Karpas-422 (cell line): ENCODE measurements at places on chromosomes 2 and 18. TPM values are rescaled to one million over a fixed set of nuclear protein-coding genes. Genes with fewer than 3 reads are reported as not detected.

DNA sequence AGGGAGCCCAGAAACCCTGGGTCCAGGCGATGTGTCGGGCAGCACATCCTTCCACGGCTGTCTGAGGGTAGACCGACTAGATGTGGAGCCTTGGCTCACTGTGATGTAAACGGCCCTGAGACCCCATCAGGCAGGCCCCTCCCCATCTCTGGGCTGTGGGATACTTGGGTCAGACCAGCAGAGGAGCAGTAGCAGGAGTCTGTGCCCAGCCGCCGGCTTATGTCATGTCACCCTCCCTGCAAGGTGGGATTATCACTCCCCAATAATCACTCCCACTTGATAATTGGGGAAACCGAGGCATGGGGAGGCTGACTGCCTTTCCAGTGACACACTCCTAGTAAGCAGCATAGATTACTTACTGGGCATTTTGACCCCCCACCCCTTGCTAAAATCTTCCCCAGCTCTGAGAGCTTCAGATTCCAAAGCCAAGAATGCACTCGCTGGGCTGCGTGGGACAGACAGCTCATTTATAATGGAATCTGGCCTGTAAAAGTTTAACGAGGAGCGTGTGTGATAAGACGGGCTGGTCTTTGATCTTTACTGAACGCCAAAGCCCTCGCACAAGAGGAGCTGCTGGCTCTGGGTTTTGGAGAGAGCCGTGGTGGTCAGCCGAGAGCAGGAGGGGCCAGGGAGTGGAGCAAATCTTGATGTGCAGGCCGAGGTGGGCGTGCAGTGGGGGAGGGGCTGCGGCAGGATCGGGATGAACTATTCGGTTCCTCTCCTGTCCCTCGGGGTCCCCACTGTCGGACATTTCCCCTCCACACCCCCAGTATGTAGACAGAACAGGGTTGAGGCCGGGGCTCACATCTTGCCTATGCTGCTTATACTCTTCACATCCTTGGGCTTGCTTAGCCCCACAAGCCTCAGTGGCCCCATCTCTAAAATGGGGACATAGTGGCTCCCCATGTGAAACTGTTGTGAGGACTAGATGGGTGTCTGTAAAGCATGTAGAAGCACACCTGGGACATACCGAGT, 200.0 kb downstream of the GLI2 start:
- H3K4me3 ChIP-seq = no peak overlapping the region
- H3K27me3 ChIP-seq = no peaks in the 10 kb centered on the region
- H3K36me3 ChIP-seq = no peaks in the 10 kb centered on the region
- H3K27ac ChIP-seq = no peak overlapping the region
- H3K4me1 ChIP-seq = no peaks in the 10 kb centered on the region

DNA sequence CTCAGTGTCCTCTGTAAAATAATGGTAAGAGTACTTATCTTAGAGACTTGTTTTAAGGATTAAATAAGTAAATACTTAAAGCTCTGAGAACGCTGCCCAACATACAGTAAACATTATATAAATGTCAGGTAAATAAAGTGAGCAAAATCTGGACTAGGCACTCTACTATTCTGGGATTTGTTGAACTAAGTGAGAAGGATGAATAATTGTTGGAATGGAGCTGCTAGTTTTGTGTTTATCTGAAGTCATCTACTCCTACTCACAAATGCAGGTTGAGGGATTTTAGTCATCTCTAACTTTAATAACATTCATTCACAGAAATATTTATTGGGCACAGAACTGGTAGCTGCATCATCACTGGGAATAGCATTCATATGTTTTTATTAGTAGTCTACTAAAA, 103.4 kb downstream of the MEIS1 start:
- H3K27me3 ChIP-seq = no peaks in the 10 kb centered on the region
- no peak for DNase-seq
- H3K4me3 ChIP-seq = no peak overlapping the region
- no peaks in the 10 kb centered on the region for H3K36me3 ChIP-seq
- H3K4me1 ChIP-seq = peaks cover 56% of the 10 kb centered on the region

DNA sequence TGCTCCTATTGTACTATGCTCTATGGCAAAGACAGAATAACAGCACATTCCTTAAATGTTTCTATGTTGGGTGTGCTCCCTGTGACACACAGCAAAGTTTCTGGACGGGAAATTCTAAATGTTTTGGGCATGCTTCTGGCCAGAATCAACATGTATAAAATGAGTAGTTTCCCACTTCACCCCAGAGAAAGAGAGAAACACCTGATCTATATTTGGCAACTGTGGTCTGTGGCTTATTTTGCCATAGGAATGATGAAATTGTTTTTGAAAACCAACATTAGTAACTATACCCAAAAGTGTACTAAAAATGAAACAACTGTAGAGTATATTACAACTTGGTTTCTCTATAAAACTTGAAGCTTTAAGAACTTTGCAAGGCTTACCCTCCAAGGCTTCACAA, 89.1 kb downstream of the RAD51AP2 start:
- no peaks in the 10 kb centered on the region for H3K36me3 ChIP-seq
- no peak overlapping the region for H3K4me3 ChIP-seq
- no peak for DNase-seq
- no peaks in the 10 kb centered on the region for H3K4me1 ChIP-seq

GRCh38 chr2:34104601-34105000, 505.5 kb upstream of the FAM98A start:
- DNase-seq = no peak
- H3K27ac ChIP-seq = no peak overlapping the region
- no peaks in the 10 kb centered on the region for H3K27me3 ChIP-seq
- H3K36me3 ChIP-seq = no peaks in the 10 kb centered on the region
- H3K4me1 ChIP-seq = no peaks in the 10 kb centered on the region

- DNase-seq = no peak
- no peak overlapping the region for H3K4me3 ChIP-seq
- peaks cover 3% of the 10 kb centered on the region for H3K4me1 ChIP-seq
- no peaks in the 10 kb centered on the region for H3K36me3 ChIP-seq
Measured at GRCh38 chr2:219527076-219527394, 12.8 kb downstream of the ASIC4 start.

Gene HOXD13
- total RNA-seq = not detected in 2 replicates

Gene CTNNA2
- total RNA-seq = not detected in 2 replicates

Gene PARD3B
- total RNA-seq = not detected in 2 replicates

Gene VWC2L
- total RNA-seq = not detected in 2 replicates
